ENCODE measurements at places on chromosomes 7 and 10. TPM values are rescaled to one million over a fixed set of nuclear protein-coding genes. Genes with fewer than 3 reads are reported as not detected.

DNA sequence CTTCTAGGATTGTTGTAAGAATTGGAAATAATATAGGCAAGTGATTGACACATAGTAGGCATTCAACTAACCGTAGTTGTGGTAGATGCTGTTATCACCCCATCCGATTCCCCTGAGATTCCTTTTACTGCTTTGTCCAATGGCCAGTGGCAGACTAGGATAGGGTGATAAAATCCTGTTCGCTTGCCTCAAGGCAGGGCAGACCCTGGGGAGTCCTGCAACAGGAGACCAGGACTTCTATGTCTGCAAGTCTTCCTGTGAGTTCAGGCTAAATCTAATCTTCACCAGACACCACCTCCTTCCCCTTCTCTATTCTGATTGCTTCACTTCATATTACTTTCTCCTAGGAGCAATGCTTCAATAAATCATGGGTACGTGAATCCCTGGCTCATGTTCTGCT, 42.8 kb upstream of the CREB5 start:
- H3K4me1 ChIP-seq, result no peaks in the 10 kb centered on the region
- DNase-seq, result no peak
- H3K4me3 ChIP-seq, result no peak overlapping the region
- H3K27ac ChIP-seq, result no peak overlapping the region

DNA sequence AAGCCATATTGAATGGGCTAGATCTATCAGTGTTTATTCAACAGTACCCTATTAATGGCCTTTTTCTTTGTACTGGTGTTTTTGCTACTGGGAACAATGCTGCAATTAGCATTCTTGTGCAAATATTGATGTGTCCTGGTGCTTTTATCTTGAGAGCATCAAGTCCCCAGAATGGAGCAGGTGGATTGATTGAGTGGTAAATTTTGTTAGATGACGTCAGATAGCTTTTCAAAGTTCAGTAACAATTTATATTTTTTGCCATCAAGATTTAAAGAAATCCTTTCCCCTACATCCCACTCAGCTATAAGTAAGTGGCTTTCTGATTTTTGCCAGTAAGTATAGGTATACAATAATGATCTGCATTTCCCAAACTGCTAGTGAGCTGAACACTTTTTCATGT, 63.4 kb upstream of the SYPL1 start:
- DNase-seq, result no peak
- no peaks in the 10 kb centered on the region for H3K36me3 ChIP-seq
- no peak overlapping the region for H3K27ac ChIP-seq
- peaks cover 4% of the 10 kb centered on the region for H3K4me1 ChIP-seq

DNA sequence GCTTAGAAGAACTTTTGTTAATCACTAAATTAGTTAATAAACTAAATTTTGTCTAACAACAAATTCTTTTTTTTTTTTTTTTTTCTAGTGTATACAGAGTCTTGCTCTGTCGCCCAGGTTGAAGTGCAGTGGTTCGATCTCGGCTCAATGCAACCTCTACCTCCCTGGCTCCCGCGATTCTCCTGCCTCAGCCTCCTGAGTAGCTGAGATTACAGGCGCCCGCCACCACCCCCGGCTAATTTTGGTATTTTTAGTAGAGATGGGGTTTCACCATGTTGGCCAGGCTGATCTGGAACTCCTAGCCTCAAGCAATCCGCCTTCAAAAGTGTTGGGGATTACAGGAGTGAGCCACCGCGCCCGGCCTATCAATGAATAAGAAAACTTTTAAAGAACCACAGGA, 1.1 kb upstream of the IQUB start:
- peak overlapping the region; percentile 37 for H3K4me3 ChIP-seq
- peaks cover 22% of the 10 kb centered on the region for H3K4me1 ChIP-seq
- no peak overlapping the region for H3K27ac ChIP-seq
- H3K36me3 ChIP-seq, result no peaks in the 10 kb centered on the region
- DNase-seq, result no peak
- peaks cover 24% of the 10 kb centered on the region for H3K27me3 ChIP-seq

- H3K27me3 ChIP-seq, result peaks cover 2% of the 10 kb centered on the region
- H3K27ac ChIP-seq, result peak overlapping the region; percentile 88
- H3K4me3 ChIP-seq, result peak overlapping the region; percentile 10
- peaks cover 42% of the 10 kb centered on the region for H3K4me1 ChIP-seq
These were observed 270.8 kb downstream of the GATA3 start for GRCh38 chr10:8325024-8325980.

GRCh38 chr10:51257511-51258248, 183.4 kb downstream of the PRKG1 start:
- H3K36me3 ChIP-seq, result no peaks in the 10 kb centered on the region
- H3K27ac ChIP-seq, result no peak overlapping the region
- no peak for DNase-seq
- H3K4me1 ChIP-seq, result no peaks in the 10 kb centered on the region

GRCh38 chr10:45374350-45375052, 485 bp downstream of the ALOX5 start:
- peaks cover 28% of the 10 kb centered on the region for H3K4me1 ChIP-seq
- no peak overlapping the region for H3K27ac ChIP-seq
- H3K36me3 ChIP-seq, result no peaks in the 10 kb centered on the region
- DNase-seq, result peak; percentile 61

GRCh38 chr10:71927776-71928592, 36.2 kb upstream of the CHST3 start:
- H3K36me3 ChIP-seq, result peaks cover 2% of the 10 kb centered on the region
- DNase-seq, result no peak
- H3K27me3 ChIP-seq, result peaks cover 14% of the 10 kb centered on the region
- H3K4me3 ChIP-seq, result no peak overlapping the region

- no peak for DNase-seq
- H3K4me3 ChIP-seq, result no peak overlapping the region
- no peak overlapping the region for H3K27ac ChIP-seq
- no peaks in the 10 kb centered on the region for H3K4me1 ChIP-seq
- no peaks in the 10 kb centered on the region for H3K36me3 ChIP-seq
These were observed 132.4 kb downstream of the SEPTIN14 start for GRCh38 chr7:55730197-55730596.

- no peak overlapping the region for H3K27ac ChIP-seq
- H3K27me3 ChIP-seq, result no peaks in the 10 kb centered on the region
- no peak for DNase-seq
- no peak overlapping the region for H3K4me3 ChIP-seq
- no peaks in the 10 kb centered on the region for H3K36me3 ChIP-seq
These were observed 397.3 kb downstream of the PPP1R3A start for GRCh38 chr7:113521468-113521867.

- H3K36me3 ChIP-seq, result no peaks in the 10 kb centered on the region
- peaks cover 18% of the 10 kb centered on the region for H3K27me3 ChIP-seq
- no peak overlapping the region for H3K4me3 ChIP-seq
- no peaks in the 10 kb centered on the region for H3K4me1 ChIP-seq
These were observed 5.9 kb downstream of the KCP start for GRCh38 chr7:128904381-128905197.

GRCh38 chr7:148527717-148528168, 62.8 kb upstream of the C7orf33 start:
- H3K27me3 ChIP-seq, result peaks cover 39% of the 10 kb centered on the region
- H3K4me1 ChIP-seq, result peaks cover 7% of the 10 kb centered on the region
- DNase-seq, result peak; percentile 95
- H3K36me3 ChIP-seq, result no peaks in the 10 kb centered on the region
- H3K4me3 ChIP-seq, result no peak overlapping the region

DNA sequence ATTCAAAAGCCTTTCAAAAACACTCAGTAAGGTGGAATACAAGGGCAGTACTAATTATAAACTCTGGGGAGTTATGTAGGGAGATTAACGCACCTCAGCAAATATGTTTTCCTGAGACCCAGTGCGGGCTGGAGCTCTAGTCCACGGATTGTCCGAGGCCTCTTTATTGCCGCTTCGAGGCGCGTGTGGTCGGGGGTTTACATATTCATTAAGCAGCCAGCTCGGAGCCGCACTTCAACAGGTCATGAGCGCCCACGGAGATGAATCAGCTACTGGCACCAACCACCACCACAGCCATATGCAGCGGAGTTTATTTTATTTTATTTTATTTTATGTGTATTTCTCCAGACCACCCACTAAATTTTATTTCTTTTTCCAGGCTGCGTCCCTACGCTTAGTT, 195.9 kb upstream of the ADARB2 start:
- H3K4me1 ChIP-seq, result peaks cover 16% of the 10 kb centered on the region
- no peak for DNase-seq
- H3K4me3 ChIP-seq, result peak overlapping the region; percentile 41
- H3K36me3 ChIP-seq, result peaks cover 2% of the 10 kb centered on the region
- no peaks in the 10 kb centered on the region for H3K27me3 ChIP-seq

DNA sequence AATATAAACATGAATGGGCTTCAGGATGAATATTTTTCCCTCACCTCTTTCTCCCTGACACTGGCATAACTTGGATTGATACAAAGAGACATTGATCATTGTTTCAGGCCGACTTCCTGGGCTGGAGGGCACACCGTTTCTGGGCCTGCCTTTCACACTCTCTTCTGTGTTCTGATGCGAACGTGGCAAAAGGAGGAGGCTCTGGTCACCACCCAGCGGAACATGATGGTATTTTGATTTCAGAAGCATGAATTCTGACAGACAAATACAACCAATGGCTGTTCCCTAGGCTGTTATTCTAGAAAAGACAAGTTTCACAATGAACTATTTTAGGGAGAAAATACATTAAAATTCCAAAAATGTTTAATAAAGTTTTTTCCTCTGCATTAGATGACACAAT, 534.5 kb upstream of the MKI67 start:
- DNase-seq, result no peak
- no peaks in the 10 kb centered on the region for H3K4me1 ChIP-seq
- H3K4me3 ChIP-seq, result no peak overlapping the region
- no peaks in the 10 kb centered on the region for H3K36me3 ChIP-seq

DNA sequence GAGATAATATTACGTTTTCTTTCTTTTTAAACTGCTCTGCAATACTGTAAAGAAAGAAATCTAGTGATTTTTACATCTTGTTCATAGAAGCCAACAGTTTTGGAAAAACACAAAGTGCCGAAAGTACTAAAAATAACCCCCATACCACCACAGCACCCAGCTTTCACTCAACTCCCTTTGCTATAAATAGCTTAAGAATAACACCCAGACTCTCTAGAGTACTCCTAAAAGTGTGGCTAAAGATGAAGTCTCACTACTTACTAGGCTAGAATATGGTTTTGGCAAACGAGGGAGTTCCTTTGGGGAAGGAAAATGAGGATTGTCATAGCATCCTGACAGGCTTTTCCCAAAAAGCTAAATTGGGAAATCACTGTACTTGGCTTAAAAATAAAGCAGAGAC, 151.8 kb upstream of the ANK3 start:
- peaks cover 5% of the 10 kb centered on the region for H3K36me3 ChIP-seq
- no peak overlapping the region for H3K4me3 ChIP-seq
- H3K4me1 ChIP-seq, result peaks cover 26% of the 10 kb centered on the region

DNA sequence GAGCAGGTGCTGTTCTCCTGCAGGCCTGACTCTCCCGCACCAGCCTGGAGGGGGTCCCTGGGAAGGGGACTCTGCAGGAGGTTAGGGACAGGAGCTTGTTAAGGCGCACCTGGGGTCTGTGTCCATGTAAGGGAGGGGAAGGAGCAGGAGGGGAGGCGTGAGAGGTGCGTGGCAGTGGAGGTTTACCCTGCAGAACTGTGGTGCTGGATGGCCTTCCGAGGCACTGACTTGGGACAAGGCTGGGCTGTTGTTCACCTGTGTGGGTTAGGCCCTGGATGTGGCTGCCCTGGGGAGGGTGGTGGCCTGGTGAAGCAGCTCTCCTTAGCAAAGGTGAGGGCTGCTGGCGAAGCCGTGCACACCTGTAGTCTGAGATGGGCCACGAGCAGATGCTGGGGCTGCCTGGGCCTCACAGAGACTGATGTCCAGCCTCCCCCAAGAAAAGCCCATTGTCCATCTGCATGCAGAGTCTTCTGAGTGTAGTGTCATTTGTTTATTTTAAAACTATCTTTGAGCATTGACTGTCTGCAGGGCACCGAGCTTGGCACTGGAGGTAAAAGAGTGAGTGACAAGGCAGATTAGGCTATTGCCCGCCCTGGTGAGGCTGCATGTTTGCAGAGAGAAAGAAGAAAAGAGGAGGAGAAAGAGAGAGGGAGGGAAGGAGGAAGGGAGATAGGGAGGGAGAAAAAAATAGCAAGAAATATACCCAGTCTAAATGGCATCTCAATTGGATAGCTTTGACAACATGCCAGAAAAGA, 225.3 kb downstream of the GLRX3 start:
- no peak overlapping the region for H3K27ac ChIP-seq
- H3K36me3 ChIP-seq, result no peaks in the 10 kb centered on the region
- H3K4me1 ChIP-seq, result no peaks in the 10 kb centered on the region
- H3K4me3 ChIP-seq, result no peak overlapping the region
- H3K27me3 ChIP-seq, result no peaks in the 10 kb centered on the region

- H3K4me1 ChIP-seq, result peaks cover 4% of the 10 kb centered on the region
- no peak overlapping the region for H3K27ac ChIP-seq
- no peaks in the 10 kb centered on the region for H3K27me3 ChIP-seq
- no peak overlapping the region for H3K4me3 ChIP-seq
These were observed 70.3 kb upstream of the NANOS1 start for GRCh38 chr10:118958984-118959925.

- H3K4me1 ChIP-seq, result no peaks in the 10 kb centered on the region
- no peaks in the 10 kb centered on the region for H3K36me3 ChIP-seq
- H3K4me3 ChIP-seq, result no peak overlapping the region
- DNase-seq, result no peak
- H3K27ac ChIP-seq, result no peak overlapping the region
These were observed 207.1 kb upstream of the HDAC9 start for GRCh38 chr7:18288322-18289037.

- no peak overlapping the region for H3K27ac ChIP-seq
- no peaks in the 10 kb centered on the region for H3K27me3 ChIP-seq
- no peaks in the 10 kb centered on the region for H3K36me3 ChIP-seq
- H3K4me1 ChIP-seq, result no peaks in the 10 kb centered on the region
These were observed 349.7 kb upstream of the MBL2 start for GRCh38 chr10:53122281-53122680.

DNA sequence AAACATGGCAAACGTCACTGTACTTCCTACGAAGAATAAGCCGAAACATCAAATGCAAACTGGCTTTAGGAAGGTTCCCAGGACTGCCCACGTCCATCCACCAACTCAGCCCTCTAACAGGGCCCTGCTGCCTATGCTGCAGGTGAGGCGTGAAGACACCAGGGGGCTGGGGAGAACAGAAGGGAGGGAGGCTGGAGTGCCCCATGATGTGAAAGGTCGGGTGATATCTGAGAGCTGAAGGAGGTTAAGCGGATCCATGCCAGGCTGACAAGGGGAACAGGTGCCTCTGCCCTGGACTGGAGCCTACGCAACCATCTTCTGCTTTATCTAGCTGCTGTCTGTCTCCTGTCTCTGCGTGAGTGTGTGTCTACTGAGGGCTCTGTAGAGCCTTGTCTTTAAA, 40.2 kb upstream of the ATP6V0A4 start:
- peaks cover 6% of the 10 kb centered on the region for H3K4me1 ChIP-seq
- no peak overlapping the region for H3K27ac ChIP-seq
- no peak for DNase-seq
- H3K4me3 ChIP-seq, result no peak overlapping the region
- H3K36me3 ChIP-seq, result no peaks in the 10 kb centered on the region
- H3K27me3 ChIP-seq, result peaks cover 13% of the 10 kb centered on the region

- peaks cover 10% of the 10 kb centered on the region for H3K36me3 ChIP-seq
- H3K4me1 ChIP-seq, result peaks cover 4% of the 10 kb centered on the region
- no peak overlapping the region for H3K27ac ChIP-seq
- peak; percentile 84 for DNase-seq
- H3K4me3 ChIP-seq, result no peak overlapping the region
- H3K27me3 ChIP-seq, result peaks cover 6% of the 10 kb centered on the region
These were observed 7.3 kb downstream of the DPYSL4 start for GRCh38 chr10:132193907-132194552.

- DNase-seq, result no peak
- no peaks in the 10 kb centered on the region for H3K4me1 ChIP-seq
- no peak overlapping the region for H3K27ac ChIP-seq
- H3K4me3 ChIP-seq, result no peak overlapping the region
- no peaks in the 10 kb centered on the region for H3K36me3 ChIP-seq
- H3K27me3 ChIP-seq, result peaks cover 2% of the 10 kb centered on the region
These were observed 80.5 kb downstream of the TNS3 start for GRCh38 chr7:47501406-47501805.

The SLC26A5 gene
- total RNA-seq, result not detected

The STEAP2 gene
- not detected for total RNA-seq

The MAT1A gene
- not detected for total RNA-seq

The PAPOLB gene
- not detected for total RNA-seq

The NACAD gene
- total RNA-seq, result 0.31 TPM

The PDAP1 gene
- total RNA-seq, result 168 TPM

The RNF133 gene
- total RNA-seq, result not detected

All from activated CD4-positive, alpha-beta T cell treated with anti-CD3 and anti-CD28 coated beads, Interleukin-2, amount 10 ng/mL, durations not matched to agents 24 days and 14 days (primary cell).